A549 treated with CpdA at 1 μM for 4 hours (cell line): ENCODE measurements at places on chromosomes 16 and 17. TPM values are rescaled to one million over a fixed set of nuclear protein-coding genes. Genes with fewer than 3 reads are reported as not detected.

The PIMREG gene
- total RNA-seq: 43.4 to 49.9 TPM (median 45.9 TPM) in 5 replicates

The TMEM235 gene
- total RNA-seq: not detected in 5 replicates

The C17orf107 gene
- 0.22 to 0.38 TPM (median 0.31 TPM) in 5 replicates for total RNA-seq

The KLHL10 gene
- total RNA-seq: 0.03 TPM in 1 of 5 replicates, not detected in the others

The ZNF830 gene
- 14.4 to 19.1 TPM (median 14.9 TPM) in 5 replicates for total RNA-seq

The CCDC78 gene
- total RNA-seq: 3.7 to 7.1 TPM (median 5.7 TPM) in 5 replicates

The KRTAP4-9 gene
- total RNA-seq: not detected in 5 replicates

The HASPIN gene
- total RNA-seq: 13.5 to 15.9 TPM (median 14.0 TPM) in 5 replicates

The TNK1 gene
- total RNA-seq: 1.5 to 2.4 TPM (median 1.8 TPM) in 5 replicates

The HOXB13 gene
- total RNA-seq: 1.7 to 2.8 TPM (median 2.7 TPM) in 5 replicates

The LHX1 gene
- total RNA-seq: 2.6 to 3.6 TPM (median 3.4 TPM) in 5 replicates

The CBFA2T3 gene
- 0.29 to 0.47 TPM (median 0.41 TPM) in 5 replicates for total RNA-seq

The ANKS3 gene
- total RNA-seq: 21.0 to 28.3 TPM (median 26.5 TPM) in 5 replicates

The ATAD5 gene
- total RNA-seq: 3.5 to 6.9 TPM (median 4.3 TPM) in 5 replicates

The FOXN1 gene
- total RNA-seq: 0.02 to 0.20 TPM (median 0.04 TPM) in 3 of 5 replicates, not detected in the others

The CCDC144A gene
- 0.66 to 1.6 TPM (median 1.5 TPM) in 5 replicates for total RNA-seq

The MLYCD gene
- total RNA-seq: 1.2 to 2.6 TPM (median 2.2 TPM) in 5 replicates

The TMC8 gene
- total RNA-seq: 0.22 to 0.43 TPM (median 0.38 TPM) in 5 replicates

The DNAAF8 gene
- total RNA-seq: 1.3 to 2.3 TPM (median 2.0 TPM) in 5 replicates

The TBC1D3G gene
- total RNA-seq: not detected in 5 replicates

The TMEM204 gene
- not detected in 5 replicates for total RNA-seq

The OTOA gene
- 0.05 TPM in 2 of 5 replicates, not detected in the others for total RNA-seq
